Stimulated activated CD8-positive, alpha-beta memory T cell treated with anti-CD3 and anti-CD28 coated beads, Interleukin-7, amount 100 ng/mL, for 24 hours (primary cell): ENCODE measurements at places on chromosomes 6 and 20.

- no peak for DNase-seq
These were observed 57.0 kb upstream of the BMP6 start for GRCh38 chr6:7668936-7669335.

GRCh38 chr20:37839955-37840354 lies 63.0 kb upstream of the VSTM2L start:
- no peak for DNase-seq

DNA sequence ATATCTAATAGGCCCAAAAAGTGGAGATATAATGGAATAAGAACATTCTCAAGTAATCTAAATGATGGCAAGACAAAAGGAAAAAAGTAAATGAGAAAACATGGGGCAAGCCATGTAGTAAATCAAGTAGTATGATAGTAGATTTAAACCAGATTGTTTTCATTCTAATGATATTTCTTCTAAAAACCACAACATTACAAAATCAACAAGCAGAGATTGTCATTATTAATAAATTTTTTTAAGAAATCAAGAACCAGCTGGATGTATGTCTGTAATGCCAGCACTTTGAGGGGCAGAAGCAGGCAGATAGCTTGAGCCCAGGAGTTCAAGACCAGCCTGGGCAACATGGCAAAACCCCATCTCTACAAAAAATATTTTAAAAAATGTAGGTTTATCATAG lies 155.0 kb downstream of the RNGTT start:
- no peak for DNase-seq

- no peak for DNase-seq
These were observed 148.4 kb upstream of the FOXA2 start for GRCh38 chr20:22732751-22733150.

GRCh38 chr20:22675341-22675740 lies 91.0 kb upstream of the FOXA2 start:
- no peak for DNase-seq

- DNase-seq, result no peak
These were observed 23.8 kb upstream of the FAM50B start for GRCh38 chr6:3825331-3825831.

- no peak for DNase-seq
These were observed 1.8 kb downstream of the MOCS1 start for GRCh38 chr6:39932386-39932910.

DNA sequence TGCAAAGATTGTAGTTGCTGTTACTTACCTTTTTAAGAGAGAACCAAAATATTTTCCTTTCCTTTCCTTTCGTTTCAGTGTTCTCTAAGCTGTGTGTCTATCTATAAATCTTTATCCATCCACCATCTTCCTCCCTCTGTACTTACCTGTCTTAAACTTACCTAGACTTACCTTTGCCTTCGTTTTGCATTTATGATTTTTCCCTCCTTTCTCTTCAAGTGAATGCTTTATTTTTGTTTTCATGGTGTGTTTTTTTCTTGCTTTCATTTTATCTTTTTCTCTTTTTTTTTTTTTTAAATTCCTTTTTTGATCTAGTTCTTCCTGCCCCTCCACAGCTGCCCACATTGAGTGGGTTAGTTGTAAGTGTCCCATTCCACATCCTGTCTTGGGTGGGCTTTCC lies 26.2 kb downstream of the ARID1B start:
- DNase-seq, result no peak

DNA sequence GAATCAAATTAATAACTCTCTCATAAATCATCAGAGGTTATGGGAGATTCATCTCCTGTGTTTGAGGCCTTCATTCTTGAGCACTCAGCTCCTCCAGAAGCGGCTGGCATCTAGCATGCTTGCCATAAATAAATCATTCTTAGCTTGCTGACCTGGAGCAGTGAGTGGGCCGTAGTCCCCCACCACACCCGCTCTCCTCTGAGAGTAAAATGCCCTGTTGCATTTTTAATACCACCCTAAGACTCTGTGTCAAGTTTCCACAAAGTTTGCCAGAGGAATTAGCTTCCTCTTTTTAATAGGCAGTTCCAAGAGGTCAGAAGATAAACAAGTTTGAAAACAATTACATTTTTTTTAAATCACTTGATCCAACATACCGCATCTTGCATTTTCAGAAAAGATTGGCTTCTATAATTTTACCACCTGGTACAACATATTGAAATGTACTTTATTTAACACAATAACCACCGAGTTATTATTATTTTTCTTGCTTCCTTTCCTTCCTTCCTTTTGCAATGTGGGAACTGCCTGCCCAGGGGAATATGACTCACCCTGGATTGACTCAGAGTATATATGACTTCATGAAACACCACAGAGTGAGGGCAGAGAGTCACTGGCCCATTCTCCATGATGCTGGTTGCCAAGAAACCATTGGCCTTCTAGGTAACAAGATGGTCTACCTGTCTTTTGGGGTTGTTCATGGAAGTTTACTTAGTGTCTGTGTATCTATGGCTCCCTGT lies 29.4 kb upstream of the CLIC5 start:
- no peak for DNase-seq

DNA sequence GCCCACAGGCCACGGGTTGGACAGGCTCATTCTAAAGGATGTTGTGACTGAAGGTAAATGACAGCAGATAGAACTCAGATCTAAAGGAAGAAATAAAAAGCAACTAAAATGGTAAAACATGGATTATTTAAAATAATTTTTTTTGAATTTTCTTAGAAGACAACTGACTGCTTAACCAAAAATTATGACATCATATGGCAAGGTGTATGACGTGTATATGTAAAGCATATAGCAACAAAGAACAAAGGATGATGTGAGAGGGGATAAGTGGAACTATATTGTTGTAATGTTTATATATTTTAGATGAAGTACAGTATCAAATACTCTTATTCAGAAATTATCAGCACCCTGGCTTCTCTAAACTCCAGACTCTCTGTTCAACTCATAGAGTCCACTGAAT lies 38.6 kb downstream of the NPEPL1 start:
- no peak for DNase-seq

DNA sequence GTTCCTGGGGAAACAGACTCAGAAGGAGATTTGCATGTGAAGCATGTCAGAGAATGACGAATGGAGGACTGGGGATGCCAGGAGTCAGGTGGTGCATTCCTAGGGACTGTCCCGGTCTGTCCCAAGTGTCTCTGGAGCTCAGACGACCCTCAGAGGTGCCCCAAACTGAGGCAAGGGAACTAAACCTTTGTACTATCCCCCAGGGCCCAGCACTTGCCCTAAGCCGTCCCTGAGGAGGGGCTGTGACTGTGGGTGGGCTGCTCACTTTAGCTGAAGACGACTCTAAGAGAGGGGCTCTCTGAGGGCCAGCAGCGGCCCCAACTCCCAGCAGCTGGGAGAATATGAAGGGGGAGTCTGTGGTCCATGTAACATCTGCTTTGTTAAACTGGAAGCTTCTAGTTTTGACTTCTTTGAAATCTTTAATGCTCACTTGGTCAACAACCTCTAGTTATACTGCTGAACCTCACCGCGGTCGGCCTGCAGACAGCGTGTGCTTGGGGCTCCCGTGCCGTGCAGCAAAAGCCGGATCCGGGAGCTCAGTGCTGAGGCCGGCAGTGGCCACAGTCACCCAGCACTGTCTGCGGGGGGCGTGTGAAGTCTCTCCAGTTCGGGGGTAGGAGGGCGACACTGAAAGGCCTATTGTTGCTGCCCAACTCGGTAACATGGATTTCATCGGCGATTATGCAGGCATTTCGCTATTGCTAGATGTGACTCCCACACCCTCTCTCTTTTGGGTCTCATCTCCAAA lies 34.2 kb downstream of the TUBB2B start:
- DNase-seq, result no peak

DNA sequence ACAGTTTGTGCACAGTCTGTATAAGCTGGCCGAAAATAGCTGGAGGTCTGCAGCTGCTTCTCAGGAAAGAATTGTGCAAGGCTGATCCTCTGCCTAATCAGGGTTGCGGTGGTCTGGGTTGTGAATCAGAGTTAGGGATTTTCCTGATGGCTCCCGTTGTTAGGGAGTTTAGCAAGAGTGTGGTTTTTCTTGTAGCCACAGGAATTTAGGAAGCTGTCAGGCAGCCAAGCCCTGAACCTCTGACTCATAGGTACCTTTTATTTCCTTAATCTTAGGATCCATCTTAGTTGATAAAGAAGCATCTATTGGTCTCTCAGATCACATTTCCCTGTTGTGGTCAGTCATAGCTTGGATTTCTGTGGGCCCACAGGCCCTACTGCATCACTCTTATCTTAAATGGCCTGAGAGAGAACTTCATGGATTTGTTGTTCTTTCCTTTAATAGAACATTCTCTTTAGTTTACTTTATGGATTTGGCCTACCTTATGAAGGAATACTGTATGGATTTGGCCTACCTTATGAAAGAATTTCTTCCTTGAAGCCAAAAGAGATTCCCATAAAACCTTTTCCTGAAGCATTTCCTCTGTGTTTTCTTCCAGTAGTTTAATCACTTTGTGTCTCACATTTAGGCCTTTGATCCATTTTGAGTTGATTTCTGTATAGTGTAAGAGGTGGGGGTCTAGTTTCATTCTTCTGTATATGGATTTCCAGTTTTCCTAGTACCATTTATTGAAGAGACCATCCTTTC lies 10.3 kb downstream of the KIF25 start:
- no peak for DNase-seq

DNA sequence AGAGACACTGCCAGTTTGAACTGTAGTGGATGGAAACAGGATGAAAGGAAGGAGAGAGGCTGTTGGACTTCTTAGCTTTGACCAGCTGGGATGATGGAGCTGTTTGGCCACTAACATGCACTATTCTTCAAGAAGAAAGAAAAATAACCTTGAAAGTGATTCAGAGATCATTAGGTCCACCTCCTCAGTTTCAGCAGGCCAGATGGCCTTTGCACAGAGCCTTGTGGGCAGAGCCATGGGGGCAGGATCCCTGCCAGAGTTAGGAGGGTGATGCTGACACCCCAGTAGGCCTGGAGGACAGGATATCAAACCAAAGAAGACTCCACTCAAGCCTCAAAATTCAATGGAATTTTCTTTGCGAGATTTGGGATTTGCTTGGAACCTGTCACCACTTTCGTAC lies 74.5 kb upstream of the TMEM181 start:
- no peak for DNase-seq

- DNase-seq, result no peak
These were observed 264.2 kb downstream of the SAMD5 start for GRCh38 chr6:147772724-147773123.

DNA sequence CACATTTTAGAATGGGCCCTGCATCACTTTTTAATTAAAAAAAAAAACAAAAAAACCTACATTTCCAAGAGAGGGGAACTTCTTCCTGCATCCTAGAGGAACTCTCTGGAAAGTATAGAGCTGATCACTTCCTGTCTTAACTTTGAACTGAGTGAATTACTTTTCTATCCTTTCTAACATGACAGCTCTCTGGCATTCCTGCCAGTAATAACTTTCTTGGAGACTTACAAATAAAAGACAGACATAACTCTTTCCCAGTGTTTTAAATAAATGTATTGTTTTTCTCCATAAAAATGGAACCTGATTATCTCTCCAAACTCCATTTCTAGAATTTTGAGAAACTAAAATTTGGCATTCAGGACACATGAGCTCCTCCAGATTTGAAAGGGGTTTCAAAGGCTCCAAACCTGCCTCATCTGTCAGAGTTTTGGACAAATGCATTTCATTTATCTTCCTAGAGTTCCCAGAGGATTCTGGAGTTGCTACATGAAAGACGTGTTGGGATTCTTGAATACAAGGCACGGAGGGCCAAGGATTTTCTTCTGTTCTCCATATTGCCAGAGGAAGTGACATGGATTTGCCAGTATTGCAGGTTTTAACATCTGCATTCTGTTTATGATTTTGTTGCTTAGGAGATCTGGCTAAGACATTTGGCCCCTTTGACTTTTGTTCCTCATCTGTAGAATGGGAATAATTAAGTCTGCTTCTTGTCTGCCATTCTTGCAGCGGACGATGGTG lies 2.0 kb upstream of the SMOC2 start:
- DNase-seq, result no peak

DNA sequence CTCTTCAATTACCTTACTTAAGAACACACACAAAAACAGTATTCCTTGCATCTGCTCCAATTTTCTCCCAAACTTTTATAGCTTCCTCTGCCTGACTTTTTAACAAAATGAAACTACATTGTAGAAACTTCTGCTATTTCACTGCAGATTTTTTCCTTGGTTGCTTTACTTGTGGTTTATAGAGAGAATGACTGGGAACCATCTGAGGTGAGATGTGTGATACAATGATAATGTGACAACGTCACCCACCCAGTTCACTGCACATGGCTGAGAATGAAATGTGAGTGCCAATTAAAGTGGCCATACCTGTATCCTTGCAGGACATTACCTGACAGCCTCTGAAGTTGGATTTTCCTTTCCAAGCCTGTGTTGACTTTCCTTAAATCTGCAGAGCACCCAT lies 258.4 kb downstream of the CD83 start:
- no peak for DNase-seq

GRCh38 chr20:17901971-17902370 lies 66.6 kb downstream of the SNX5 start:
- DNase-seq, result no peak

GRCh38 chr6:69816026-69816425 lies 19.2 kb upstream of the LMBRD1 start:
- no peak for DNase-seq

- DNase-seq, result no peak
These were observed 88.9 kb upstream of the NT5E start for GRCh38 chr6:85360794-85361642.

DNA sequence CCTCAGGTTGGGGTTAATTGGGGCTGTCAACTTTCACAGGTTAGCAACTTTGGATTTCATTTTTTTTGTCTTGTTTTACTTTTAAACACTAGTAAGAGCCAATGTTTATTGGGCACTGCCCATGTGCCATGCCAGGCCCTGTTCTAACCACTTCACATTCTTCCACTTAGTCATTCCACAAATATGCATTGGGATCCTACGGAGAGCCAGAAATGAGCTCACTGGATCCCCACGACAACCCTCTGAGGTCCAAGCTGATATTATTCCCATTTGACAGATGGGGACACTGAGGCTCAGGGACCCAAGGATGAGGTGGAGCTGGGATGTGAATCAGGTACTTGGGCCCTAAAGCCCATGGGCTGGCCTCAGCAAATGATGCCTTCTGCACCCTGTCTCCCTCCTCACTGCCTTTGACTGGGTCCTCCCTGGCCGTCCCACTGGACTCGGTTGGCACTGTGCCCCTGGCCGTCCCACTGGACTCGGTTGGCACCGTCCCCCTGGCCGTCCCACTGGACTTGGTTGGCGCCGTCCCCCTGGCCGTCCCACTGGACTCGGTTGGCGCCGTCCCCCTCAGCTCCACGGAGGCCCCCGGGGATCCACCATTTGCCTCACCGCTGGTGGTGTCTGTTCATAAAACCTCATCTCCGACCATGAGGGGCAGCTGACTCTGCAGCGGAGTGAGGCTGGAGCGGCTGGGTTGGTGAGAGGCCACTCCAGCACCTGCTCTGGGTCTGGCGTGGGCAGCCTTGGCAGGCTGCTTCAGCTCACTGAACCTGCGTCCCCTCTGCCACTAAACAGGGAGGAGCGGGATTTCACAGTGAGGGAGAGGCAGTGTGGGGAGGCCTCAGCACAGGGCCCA lies 4.8 kb upstream of the PMEPA1 start:
- DNase-seq, result no peak

DNA sequence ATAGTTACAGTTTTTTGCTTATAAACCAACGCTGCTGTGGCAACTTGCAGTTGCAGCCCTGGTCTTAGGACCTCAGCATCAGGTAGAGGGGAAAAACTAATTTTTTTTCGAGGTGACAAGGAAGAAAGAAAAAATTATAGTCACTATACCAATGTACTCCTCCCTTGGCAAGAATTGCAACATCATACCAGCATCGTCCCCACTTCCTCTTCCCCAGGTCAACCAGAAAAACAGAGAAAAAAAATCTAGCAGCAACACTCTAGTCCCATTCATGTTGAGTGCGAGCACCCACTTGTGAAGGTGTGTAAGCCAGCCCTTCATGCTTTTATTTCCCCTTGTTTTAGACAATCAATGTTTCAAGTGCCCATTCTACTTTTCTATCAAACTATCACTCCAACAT lies 13.1 kb upstream of the DCBLD1 start:
- no peak for DNase-seq
